GM23338 (cell line): ENCODE measurements at places on chromosomes 6 and 20. TPM values are rescaled to one million over a fixed set of nuclear protein-coding genes. Genes with fewer than 3 reads are reported as not detected.

BMP5 gene
- 0.07 TPM in 1 of 2 replicates, not detected in the other for total RNA-seq

UBR2 gene
- 20.4 and 21.2 TPM in 2 replicates for total RNA-seq

BTN3A1 gene
- total RNA-seq, result 4.0 and 4.3 TPM in 2 replicates

DNA sequence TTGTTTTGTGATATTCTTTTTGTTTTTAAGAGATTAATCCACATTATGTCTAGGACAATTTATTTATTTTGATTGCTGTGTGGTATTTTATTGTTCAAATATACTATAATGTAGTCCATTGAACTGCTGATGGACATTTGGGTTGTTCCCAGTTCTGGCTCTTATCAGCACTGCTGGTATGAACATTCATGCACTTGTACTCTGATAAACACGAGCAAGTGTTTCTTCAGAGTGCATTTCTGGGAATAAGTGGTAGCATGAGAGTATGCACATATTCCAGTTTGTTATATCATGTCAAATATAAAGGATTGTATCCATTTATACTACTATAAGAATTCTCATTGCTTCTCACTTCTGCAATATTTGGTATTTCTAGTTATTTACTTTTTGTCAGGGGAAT is 7.1 kb downstream of the CALHM6 start:
- no peak for DNase-seq

DNA sequence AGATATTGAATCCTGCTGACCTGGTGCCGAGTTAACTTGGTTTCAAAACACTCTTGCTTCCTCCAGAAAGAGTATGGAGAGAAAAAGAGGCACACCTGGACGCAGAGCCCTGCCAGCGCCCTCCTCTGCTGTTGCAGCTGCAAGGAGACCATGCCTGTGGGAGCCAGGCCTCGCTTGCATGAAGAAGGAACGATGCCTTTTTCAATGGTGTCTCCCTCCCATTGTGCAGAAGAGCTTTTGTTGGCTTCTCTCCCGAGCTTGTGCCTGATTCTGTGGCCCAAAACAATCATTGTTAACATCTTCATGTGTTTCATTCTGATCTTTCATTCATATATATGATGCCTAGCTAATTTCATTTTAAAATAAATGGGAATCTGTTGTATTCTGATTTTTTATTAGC is 98.1 kb downstream of the FAM120B start:
- DNase-seq, result no peak

- peak; percentile 90 for DNase-seq
Measured at GRCh38 chr6:32439602-32440214, at the start of gene HLA-DRA. TSS of gene HLA-DRA (plus strand) at chr6:32439887. CDS start at chr6:32439951, 64 bp downstream.

DNA sequence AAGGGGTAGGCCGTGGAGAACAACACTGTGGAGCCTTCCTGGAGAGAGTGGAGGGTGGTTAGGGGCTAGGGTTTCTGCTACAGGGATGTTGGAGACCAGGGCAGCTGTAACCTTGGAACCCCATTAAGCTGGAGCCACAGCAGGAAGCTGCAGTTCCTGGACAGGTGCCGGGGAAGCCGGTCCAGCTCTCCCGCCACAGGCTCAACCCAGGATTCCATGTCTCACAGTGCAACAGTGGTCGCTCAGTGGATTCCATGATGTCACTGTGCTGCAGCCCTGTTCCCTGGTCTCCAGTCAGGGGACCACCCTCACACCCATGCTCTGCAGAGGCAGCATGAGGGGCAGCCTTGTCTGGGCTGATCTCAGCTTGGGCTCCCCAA is 264.6 kb upstream of the CDYL start:
- no peak for DNase-seq

DNA sequence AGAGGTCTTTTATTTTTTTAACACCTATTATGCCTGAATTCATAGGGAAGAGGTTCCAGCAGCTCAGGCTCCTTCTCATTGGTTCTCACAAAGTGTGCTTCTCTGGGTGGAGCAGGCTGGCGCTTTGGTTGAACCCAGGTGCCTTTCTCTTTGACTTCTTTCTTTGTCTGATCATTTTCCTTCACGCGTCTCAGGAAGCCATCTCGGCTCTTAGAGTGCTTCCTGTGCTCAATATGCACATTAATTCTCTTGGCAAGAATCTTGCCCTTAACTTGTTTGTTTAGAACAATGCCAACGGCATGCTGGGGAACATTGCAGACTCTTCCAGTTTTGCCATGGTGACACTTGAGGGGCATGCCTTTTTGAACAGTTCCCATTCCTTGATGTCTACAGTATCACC is 44.2 kb upstream of the RNF24 start:
- no peak for DNase-seq

GRCh38 chr6:109373331-109373730 is 8.9 kb downstream of the CD164 start:
- DNase-seq, result no peak

- DNase-seq, result no peak
Measured at GRCh38 chr6:18118330-18118729, 4.1 kb downstream of the NHLRC1 start.

GRCh38 chr6:91751526-91751925 is 1164.7 kb upstream of the MAP3K7 start:
- no peak for DNase-seq
